ENCODE measurements at places on chromosomes 12 and 14.

- no peak for DNase-seq
Observed at GRCh38 chr12:51873251-51873994, 14.5 kb upstream of the ANKRD33 start.

GRCh38 chr12:118537481-118537917 lies 161.1 kb downstream of the SUDS3 start:
- DNase-seq: no peak

GRCh38 chr14:89907655-89908054 lies 46.9 kb downstream of the EFCAB11 start:
- no peak for DNase-seq

GRCh38 chr12:6373022-6373787 lies 2.2 kb downstream of the SCNN1A start:
- DNase-seq: no peak

- DNase-seq: no peak
Observed at GRCh38 chr12:62328296-62328921, 68.2 kb downstream of the USP15 start.

- DNase-seq: no peak
Observed at GRCh38 chr14:36505181-36505815, 14.7 kb downstream of the NKX2-1 start.

DNA sequence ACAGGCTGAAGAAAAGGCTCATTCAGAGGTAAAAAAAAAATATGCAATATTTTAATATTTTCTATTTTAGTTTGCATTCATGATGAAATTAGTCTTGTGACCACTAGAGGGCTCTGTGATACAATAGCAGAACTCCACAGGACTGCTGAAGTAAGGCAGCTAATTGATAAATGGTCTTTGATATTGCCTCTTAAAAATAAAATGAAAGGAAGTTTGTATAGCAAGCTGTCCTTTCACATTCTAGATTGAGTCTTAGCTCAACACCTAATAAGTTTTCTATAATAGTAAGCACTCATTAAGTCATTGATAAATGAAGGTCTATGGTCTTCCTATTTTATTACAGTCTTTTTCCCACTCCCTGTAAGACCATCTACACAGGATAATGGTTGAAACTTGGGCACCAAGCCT lies 315.7 kb downstream of the NAV3 start:
- DNase-seq: no peak

GRCh38 chr12:42385326-42385841 lies 59.4 kb downstream of the PPHLN1 start:
- DNase-seq: no peak

- DNase-seq: no peak
Observed at GRCh38 chr12:5140190-5140589, 96.5 kb downstream of the KCNA5 start.

DNA sequence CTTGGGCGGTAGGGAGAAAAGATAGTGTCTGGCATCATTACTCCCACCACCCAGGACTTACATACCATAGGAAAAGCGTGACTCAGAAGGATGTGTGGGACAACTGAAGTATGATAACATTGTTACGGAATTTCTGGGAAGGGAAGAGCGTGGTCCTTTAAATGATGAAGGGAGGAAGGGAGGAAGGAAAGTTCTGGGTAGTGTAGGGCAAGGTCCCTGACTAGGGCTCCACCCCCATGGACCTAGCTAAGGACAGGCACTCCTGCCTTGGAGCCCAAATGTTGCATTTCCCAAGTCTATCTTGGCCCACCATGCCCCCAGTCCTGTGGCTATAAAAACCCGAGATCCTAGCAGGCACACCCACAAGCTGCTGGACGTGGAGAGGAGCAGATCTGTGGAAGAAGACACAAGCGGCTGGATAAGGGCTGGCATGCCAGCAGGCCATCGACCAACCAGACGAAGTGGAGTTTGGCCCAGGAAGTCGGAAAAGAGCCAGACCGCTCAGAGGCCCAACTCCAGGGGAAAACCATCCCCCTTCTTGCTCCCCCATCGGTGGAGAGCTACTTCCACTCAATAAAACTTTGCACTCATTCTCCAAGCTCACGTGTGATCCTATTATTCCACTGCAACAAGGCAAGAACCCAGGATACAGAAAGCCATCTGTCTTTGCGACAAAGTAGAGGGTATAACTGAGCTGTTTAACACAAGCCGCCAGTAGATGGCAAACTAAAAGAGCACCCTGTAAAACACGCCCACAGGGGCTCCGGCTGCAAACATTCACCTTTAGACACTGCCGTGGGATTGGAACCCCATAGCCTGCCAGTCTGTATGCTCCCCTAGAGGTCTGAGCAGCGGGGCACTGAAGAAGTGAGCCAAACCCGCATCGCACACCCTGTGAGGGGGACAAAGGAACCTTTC lies 23.0 kb upstream of the RAB21 start:
- no peak for DNase-seq

- DNase-seq: no peak
Observed at GRCh38 chr14:93073910-93074769, 41.6 kb downstream of the ITPK1 start.

GRCh38 chr12:10406725-10407124 lies 2.8 kb downstream of the KLRC4 start:
- no peak for DNase-seq

- DNase-seq: no peak
Observed at GRCh38 chr14:57707219-57707618, 158.7 kb downstream of the SLC35F4 start.

DNA sequence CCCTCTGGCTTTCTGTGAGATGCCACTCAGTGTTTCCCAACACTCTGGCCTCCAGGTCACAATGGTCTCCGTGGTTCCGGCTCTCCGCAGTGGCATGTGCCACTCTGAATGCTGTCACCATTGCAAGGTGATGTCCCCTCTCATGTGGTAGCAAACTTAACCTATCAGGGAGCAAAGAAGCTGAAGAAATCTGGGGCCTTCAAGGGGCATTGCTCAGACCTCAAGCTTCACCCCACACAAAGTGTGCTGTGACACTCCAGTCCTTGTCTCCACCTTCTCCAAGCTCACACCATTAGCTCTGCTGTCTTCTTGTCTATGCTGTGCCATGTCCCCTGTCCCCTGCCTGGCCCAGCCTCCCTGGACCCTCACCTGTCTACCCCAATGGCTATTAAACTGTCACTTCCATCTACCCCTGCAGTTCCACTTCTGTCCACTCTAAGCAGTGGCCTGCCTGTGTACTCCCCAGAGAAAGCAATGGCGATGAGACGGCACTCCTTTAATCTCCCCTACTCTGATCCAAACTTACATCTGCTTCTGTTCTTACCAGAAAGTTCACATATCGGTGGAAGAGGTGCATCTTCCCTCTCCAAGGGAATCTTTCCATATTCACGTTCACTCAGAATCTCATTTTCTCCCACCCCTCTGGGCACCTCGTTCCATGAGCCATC lies 93.7 kb downstream of the DHRS2 start:
- DNase-seq: no peak

DNA sequence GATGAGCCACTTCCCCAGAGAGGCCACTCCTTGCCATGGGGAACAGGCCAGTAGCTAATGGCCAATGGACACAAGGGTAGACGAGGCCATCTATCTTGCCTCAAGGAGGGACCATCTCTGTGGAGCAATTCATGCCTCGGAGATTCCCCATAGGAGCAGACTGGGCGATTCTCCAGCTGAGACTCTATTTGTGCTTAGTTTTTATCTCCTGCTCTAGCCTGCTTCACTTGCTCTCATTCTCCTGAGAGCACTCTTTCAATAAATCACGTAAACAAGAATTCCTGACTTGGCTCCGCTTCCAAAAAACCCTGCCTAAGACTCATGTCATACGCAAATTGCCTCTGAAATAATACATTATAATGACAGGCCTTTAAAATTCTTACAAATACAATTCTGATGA lies 396.4 kb upstream of the USP15 start:
- DNase-seq: no peak

DNA sequence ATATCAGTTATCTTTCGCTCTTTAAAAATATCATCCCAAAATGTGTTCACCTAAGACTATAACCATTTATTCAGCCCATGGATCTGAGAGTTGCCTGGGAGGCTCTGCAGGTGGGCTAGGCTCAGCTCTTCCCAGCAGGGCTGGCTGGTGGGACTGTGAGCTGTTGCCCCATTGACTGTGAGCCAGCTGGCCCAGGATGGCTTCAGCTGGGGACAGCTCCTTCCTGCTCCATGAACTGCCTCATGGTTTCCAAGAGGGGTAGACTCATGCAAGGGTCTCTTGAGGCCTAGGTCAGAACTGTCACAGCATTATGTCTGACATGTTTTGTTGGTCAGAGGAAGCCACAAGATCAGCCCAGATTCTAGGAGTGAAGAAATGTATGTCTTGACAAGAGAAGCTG lies 114.1 kb upstream of the E2F7 start:
- no peak for DNase-seq

DNA sequence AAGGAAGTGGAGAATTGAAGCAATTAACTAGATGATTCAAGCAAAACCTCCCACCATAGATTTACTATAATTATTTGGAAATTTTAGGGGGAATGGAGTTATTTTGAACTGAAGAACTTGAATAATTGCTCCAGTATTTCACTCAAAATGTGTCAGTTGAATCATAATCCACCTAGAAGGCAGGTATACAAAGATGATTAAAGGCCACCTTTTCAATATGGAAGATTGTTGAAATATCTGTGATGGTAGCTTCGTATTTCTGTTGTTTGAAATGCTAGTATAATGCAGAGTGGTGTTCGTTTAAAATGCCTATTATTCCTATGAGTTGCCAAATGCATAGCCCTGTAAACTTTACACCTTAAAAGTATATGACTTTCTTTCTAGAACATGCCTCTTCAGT lies 3.1 kb downstream of the HMGA2 start:
- DNase-seq: no peak

- DNase-seq: no peak
Observed at GRCh38 chr12:2551412-2551900, 243.3 kb upstream of the FKBP4 start.

DNA sequence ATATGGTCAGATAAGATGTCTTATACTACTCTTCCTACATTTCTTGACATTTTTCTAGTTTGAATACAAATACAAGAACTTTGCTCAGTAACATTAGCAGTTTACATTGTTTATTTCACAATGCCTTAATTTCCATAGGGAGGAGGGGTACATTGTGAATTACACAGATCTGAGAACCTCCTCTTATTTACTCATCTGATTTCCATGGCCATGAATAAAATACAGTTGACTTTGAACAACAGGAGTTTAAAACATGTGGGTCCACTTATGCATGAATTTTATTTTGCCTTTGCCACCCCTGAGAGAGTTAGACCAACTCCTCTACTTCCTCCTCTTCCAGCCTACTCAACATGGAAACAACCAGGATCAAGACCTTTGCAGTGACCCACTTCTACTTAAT lies 67.7 kb downstream of the MGST1 start:
- no peak for DNase-seq

- no peak for DNase-seq
Observed at GRCh38 chr12:96063046-96063445, 27.7 kb upstream of the LTA4H start.

DNA sequence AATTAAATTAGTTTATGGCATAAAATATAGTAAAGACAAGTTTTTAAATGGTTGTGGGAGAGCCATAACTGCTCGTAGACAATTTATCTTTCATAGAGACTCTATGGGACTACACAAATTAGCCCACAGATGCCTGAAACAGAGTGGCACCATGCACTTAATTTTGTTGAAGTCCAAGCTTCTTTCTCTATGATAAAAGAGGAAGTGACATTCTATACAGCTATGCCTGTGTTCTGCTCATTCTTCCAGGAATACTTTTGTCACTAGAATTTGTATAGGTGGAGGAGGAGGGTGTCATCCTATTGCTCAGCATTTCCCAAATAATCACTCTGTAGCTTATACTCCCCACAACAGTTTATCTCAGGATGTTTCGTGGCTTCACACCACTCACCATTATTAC lies 43.7 kb upstream of the KICS2 start:
- no peak for DNase-seq

- no peak for DNase-seq
Observed at GRCh38 chr14:100737526-100737925, 10.8 kb downstream of the DLK1 start.

- DNase-seq: no peak
Observed at GRCh38 chr12:29395356-29395755, 14.4 kb upstream of the ERGIC2 start.

GRCh38 chr12:126156806-126157574 lies 1091.8 kb downstream of the AACS start:
- no peak for DNase-seq

- no peak for DNase-seq
Observed at GRCh38 chr12:100372853-100373640, 16.2 kb downstream of the SLC17A8 start.

- no peak for DNase-seq
Observed at GRCh38 chr12:131919366-131920156, 9.5 kb upstream of the PUS1 start.

- no peak for DNase-seq
Observed at GRCh38 chr12:125093681-125094330, 28.6 kb downstream of the AACS start.

DNA sequence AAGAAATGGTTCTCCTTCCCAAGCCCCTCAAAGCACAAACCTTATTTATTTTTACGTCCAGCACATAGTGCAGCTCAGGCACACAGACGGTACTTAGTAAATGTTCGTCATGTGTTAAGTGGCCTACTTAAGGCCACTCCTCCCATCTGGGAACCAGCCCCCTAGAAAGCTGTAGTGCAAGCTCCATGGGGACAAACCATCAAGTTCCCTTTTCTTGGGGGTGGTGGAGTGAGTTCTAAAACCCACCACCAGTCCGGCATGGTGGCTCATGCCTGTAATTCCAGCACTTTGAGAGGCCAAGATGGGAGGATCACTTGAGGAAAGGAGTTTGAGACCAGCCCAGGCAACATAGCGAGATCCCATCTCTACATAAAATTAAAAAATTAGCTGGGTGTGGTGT lies 49.4 kb downstream of the PITPNM2 start:
- DNase-seq: no peak

- no peak for DNase-seq
Observed at GRCh38 chr14:56154321-56154720, 36.1 kb downstream of the PELI2 start.

DNA sequence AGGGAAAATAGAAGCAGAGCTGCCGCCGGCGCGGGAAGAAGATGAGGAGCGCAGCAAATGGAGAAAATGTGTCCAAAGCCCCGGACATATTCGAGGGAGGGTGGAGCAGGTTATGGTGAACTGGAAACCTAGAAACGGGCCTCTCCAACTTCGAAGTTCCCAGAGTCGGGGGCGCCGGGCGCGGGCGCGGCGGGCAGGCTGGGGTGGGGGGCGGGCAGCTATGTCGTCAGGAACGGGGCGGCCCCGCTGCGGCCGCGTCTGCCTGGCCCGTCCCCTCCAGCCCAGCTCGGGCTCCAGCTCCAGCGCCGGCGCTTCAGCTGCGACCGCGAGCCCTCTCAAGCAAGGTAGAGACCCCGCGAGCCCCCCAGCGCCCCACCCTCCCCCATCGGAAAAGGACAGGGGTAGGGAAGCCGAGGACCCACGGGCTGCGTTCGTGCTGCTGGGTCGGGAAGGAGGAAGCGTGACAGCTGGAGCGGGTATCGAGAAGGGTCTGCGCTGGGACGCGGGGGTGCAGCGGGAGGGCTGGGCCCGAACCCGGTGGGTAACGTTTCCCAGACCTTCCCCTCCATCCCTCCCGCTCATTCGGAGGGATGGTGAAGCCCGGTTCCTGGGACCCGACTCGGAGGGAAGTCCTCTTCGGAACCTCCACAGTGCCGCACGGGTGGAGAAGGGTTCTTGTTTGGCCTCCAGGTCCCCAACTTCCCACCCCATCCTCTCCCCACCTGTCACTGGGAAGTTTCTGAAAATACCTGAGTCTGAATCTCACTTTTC lies 1.0 kb downstream of the DGKA start:
- no peak for DNase-seq

GRCh38 chr12:88715673-88716072 lies 135.4 kb upstream of the KITLG start:
- DNase-seq: no peak
